ENCODE measurements at places on chromosomes 2 and 18.

DNA sequence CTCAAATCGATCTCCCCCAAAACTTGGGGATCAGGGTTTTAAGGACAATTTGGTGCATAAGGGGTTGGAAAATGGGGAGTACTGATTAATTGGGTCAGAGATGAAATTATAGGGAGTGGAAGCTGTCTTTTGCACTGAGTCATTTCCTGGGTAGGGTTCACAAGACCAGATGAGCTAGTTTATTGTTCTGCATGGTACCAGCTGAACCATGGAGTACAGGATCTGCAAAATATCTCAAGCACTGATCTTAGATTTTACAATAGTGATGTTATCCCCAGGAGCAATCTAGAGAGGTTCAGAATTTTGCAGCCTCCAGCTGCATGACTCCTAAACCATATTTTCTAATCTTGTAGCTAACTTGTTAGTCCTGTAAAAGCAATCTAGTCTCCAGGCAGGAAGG is 73.1 kb downstream of the CPO start:
- no peak for DNase-seq

GRCh38 chr18:73980289-73980979 is 167.2 kb downstream of the FBXO15 start:
- no peak for DNase-seq

DNA sequence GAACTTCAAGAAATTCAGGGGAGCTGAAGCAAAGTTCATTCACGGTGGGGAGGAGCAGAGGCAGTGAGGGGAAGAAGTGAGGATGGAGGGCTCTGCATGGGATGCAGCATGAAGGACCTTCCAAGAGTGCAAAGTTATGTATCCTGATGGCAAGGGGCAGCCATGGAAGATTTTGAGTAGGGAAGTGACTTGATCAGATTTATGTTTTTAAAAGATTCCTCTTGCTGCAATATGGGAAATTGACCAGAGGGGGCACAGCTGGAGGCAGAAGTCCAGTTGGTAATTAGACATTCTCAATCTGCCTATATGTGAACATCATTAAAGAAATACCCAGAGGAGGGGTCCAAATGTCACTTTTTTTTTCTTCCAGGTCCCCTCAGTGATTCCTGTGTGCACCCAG is 21.5 kb upstream of the ANXA4 start:
- DNase-seq = no peak

DNA sequence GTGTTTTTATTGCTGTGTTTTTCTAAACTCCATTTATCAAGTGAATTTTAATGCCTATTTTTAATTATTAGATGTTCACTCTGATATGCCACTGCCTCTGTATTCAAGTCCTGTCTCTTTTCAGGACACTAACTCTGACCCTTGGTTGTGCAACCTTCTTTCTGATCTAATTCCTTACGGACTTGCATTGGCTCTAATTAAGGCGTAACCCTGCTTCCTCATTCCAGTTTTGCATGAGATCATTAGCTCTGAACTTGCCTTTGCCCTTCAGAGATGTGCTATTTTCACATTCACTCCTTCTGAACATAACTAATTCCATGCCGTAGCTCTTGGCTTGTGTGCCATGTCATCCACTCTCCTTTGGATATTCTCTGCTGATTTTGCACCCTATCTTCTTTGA is 162.5 kb upstream of the TMEFF2 start:
- DNase-seq = no peak

GRCh38 chr2:218028562-218029348 is 26.0 kb upstream of the TNS1 start:
- DNase-seq = peak; percentile 13

- DNase-seq = no peak
Observed at GRCh38 chr2:161613161-161613560, 11.1 kb upstream of the SLC4A10 start.

DNA sequence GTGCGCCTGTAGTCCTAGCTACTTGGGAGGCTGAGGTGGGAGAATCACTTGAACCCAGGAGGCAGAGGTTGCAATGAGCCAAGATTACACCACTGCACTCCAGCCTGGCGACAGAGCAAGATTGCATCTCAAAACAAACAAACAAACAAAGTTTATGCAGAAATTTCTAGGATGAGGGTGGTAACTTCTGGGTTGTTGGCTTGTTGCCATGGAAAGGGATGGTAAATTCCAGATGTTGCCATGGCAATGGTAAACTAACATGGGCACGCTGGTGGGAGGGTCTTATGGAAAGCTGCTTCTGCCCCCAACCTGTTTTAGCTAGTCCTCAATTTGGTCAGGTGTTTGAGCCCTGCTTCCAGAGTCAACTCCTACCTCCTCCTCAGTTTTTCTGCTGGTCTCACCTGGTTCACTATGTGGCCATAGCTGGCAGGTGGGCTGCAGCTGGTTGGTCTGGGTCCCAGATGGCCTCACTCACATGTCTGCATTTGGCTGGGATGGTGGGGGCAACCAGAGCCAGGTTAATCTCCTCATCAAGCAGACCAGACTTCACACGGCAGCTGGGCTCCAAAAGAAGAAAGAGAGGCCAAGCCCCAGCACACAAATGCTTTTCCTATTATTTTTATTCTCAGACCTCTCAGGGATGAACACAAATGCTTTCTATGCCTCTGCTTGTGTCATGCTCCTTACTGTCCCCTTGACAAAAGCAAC is 26.6 kb upstream of the TEX44 start:
- DNase-seq = no peak

- no peak for DNase-seq
Observed at GRCh38 chr18:755506-755905, 43.1 kb upstream of the ENOSF1 start.

GRCh38 chr18:35073186-35074105 is 32.2 kb downstream of the MAPRE2 start:
- DNase-seq = no peak

DNA sequence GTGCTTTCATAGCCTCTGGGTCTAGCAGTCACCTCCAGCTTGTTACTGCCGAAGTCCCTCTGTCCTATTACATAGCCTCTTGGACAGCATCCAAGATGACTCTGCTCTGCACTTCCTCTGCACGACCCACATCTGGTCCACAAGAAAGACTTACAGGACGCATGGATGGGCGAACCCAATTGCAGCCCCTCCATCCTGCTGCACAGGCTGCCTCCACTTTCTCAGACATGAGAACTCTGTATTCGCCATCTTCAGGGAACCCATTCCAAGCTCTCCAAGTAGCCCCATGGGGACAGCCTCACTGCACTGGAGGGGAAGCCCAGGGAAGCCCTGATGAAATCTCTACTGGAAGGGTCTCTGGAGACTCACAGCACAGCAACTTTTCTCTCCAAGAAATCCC is 172.1 kb downstream of the GFPT1 start:
- DNase-seq = no peak

- no peak for DNase-seq
Observed at GRCh38 chr2:96952016-96952750, 34.2 kb downstream of the FAM178B start.

- DNase-seq = no peak
Observed at GRCh38 chr2:152363936-152364335, 29.0 kb downstream of the FMNL2 start.

- peak; percentile 82 for DNase-seq
Observed at GRCh38 chr2:230660294-230661060, 52.2 kb upstream of the CAB39 start.

DNA sequence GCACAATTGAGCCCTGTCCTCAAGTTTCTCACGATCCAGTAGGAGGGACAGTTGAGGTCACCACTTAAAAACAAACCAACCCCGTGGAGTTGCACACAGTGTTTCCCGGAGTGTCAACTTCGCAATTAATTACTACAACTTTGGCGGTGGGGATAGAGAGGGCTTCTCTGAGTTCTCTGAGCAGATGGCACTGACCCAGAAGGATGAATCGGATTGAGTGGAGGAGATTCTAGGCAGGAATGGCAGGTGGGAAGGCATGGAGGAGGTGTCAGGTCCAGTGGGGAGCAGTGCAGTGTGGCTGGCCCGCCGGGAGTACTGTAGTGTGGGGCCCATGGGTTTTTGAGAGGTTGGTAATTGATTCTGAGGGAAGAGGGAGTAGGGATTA is 12.0 kb downstream of the SIX3 start:
- no peak for DNase-seq

GRCh38 chr2:190379249-190379964 is 28.7 kb upstream of the MFSD6 start:
- DNase-seq = no peak

DNA sequence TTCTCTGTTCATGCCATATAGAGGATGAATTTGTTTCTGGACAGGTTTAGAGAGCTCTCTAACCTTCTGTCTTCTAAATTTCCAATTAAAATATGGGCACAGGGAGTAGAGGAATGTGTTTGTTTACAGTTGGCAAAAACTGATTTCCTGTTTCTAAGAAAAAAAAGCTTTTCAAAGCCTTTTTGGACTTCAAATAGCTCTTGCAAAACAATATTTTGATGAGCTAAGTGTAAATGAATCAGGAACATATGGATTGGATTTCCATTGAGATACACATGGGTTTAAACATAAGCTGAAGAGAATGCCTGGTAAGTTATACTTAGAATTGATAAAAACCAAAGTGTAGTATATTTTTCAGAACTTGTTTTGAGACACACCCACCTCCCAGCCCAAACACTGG is 677.5 kb downstream of the NYAP2 start:
- no peak for DNase-seq

- no peak for DNase-seq
Observed at GRCh38 chr2:165815299-165816141, 21.5 kb upstream of the GALNT3 start.

- no peak for DNase-seq
Observed at GRCh38 chr18:48889115-48889941, 61.4 kb downstream of the SMAD7 start.

DNA sequence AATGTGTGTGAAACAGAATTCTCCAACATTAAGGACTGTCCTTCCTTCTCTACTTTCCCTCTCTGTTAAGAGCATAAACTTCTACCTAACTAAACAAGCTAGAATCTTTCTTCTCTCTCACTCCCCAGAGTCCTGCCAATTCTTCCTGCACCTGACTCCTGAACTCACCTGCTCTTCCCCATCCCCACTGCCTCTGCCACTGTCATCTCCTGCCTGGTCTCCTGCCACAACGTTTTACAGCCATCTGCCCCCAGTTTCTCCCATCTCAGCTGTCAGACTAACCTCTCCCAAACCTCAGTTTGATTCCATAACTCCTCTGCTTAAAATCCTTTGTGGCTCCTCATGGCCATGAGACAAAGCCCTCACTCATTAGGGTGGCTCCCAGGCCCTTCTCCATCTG is 288.3 kb upstream of the FBXO11 start:
- no peak for DNase-seq

DNA sequence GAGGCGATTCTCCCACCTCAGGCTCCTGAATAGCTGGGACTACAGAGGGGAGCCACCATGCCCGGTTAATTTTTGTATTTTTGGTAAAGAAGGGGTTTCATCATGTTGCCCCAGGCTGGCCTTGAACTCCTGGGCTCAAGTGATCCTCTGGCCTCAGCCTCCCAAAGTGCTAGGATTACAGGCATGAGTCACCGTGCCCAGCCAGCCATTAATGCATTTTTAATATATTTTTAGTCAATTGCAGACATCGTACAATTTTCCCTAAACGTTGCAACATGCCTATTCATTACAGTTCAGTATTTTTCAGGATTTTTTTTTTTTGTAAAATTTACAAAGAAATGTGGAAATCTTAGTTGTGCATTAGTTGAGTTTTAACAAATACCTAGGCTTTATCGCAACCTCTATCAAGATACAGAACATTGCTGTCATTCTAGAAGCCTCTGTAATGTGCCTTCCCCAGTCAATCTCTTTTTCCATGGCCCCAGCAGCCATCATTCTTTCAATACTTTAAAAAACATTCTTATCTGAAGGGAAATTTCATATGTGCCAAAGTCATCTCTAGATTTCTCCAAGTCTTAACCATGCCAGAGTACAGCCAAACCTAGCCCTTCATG is 14.7 kb downstream of the NABP1 start:
- DNase-seq = no peak

Data from activated T-cell treated with anti-CD3 and anti-CD28 coated beads, Interleukin-2, amount 50 U/mL, for 48 hours (primary cell).